ENCODE measurements at places on chromosomes 11 and 22. TPM values are rescaled to one million over a fixed set of nuclear protein-coding genes. Genes with fewer than 3 reads are reported as not detected.

Gene CASP1
- total RNA-seq: 44.3 TPM

Gene ANO5
- under 0.01 TPM for total RNA-seq

Gene OR51E1
- total RNA-seq: not detected

Gene DCHS1
- 0.50 TPM for total RNA-seq

Gene CDC42EP1
- 111 TPM for total RNA-seq

Gene PDE2A
- total RNA-seq: 1.0 TPM

Gene RASD2
- total RNA-seq: 24.2 TPM

Gene BARX2
- total RNA-seq: 0.17 TPM

Gene PICALM
- total RNA-seq: 180 TPM

Gene VPREB3
- total RNA-seq: not detected

Gene SLC22A25
- not detected for total RNA-seq

Gene TEAD1
- total RNA-seq: 107 TPM

Gene LMO2
- 0.50 TPM for total RNA-seq

Gene MAJIN
- not detected for total RNA-seq

Gene CECR2
- not detected for total RNA-seq

Gene MUC6
- total RNA-seq: not detected

Gene NELL1
- total RNA-seq: not detected

Gene RGL4
- total RNA-seq: not detected

Gene MYEOV
- 0.67 TPM for total RNA-seq

Gene SCUBE2
- total RNA-seq: 0.56 TPM

Gene TBX10
- not detected for total RNA-seq

Gene P2RY2
- 7.8 TPM for total RNA-seq

Gene DERL3
- not detected for total RNA-seq

Gene SEPTIN5
- 7.9 TPM for total RNA-seq

Gene RFPL1
- total RNA-seq: not detected

Gene SMIM38
- 0.50 TPM for total RNA-seq

Gene MPZL2
- 48.6 TPM for total RNA-seq

Gene CCDC89
- total RNA-seq: 2.0 TPM

Gene ABCC8
- total RNA-seq: 0.17 TPM

Gene GRIA4
- total RNA-seq: not detected

Gene FBXO3
- 25.4 TPM for total RNA-seq

Gene GRIK4
- not detected for total RNA-seq

Gene SYT12
- total RNA-seq: 1.2 TPM

Gene OTOG
- total RNA-seq: not detected

Gene TMEM109
- 22.3 TPM for total RNA-seq

Gene TYR
- total RNA-seq: not detected

Gene TP53I11
- 23.5 TPM for total RNA-seq

Gene SIK2
- 17.0 TPM for total RNA-seq

Gene SLC22A6
- total RNA-seq: not detected

Gene CDHR5
- not detected for total RNA-seq

Gene TRIM48
- total RNA-seq: not detected

Gene MS4A7
- total RNA-seq: not detected

Gene LAYN
- 16.5 TPM for total RNA-seq

Gene RBM4B
- total RNA-seq: 10.1 TPM

Gene SIPA1
- total RNA-seq: 13.2 TPM

Gene OR51B5
- not detected for total RNA-seq

Gene C22orf31
- not detected for total RNA-seq

Gene BCO2
- total RNA-seq: 4.9 TPM

Gene MAPK11
- 9.3 TPM for total RNA-seq

Gene STK33
- total RNA-seq: 0.17 TPM

Gene SPA17
- total RNA-seq: 4.9 TPM

Gene MB
- total RNA-seq: not detected

Gene RFPL3
- total RNA-seq: not detected

Gene OR10D3
- not detected for total RNA-seq

Gene OR51I2
- total RNA-seq: not detected

Gene MPPED2
- total RNA-seq: 0.17 TPM

Gene PLAAT5
- not detected for total RNA-seq

Gene SYT9
- total RNA-seq: not detected

All from mammary epithelial cell (primary cell).